ENCODE measurements at places on chromosomes 13 and 19.

DNA sequence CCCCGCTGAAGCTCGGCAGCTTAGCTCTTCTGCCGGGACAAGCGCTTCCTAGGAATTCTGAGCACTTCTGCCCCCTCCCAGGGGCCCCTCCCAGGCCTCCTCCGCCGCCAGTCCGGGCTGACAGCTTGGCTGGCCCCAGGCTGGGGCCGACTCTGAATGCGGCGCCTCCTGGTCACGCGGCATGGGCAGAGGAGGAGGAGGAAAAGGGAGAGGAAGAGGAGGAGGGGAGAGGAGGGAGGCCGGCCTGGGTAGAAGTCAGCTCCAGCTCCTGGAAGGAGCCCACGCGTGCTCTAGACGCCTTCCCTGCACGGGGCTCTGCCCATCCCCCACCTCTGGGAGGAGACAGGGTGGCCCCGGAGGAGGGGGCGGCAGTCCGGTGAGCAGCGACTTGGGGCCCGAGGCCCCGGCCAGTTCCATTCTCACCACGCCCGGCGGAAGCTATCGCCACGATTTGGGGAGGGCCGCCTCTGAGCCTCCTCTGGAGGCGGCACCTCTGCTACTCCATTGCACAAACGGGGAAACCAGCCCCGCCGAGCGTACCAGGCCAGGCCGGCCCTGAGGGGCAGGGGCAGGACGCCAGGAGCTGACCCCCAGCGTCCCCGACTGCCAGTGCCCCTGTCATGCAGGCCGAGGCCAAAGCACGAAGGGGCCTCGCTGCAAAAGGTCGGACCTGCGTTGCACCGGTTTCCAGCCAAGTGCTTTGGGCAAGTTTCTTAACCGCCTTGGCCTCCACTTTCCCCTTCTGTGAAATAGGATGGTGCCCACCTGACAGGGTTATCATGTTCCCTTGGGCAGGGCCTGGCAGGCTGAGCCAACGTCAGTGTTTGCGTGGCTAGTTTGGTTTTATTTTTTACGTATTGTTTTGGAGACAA lies 31.6 kb downstream of the CCNE1 start:
- peak; percentile 28 for DNase-seq

DNA sequence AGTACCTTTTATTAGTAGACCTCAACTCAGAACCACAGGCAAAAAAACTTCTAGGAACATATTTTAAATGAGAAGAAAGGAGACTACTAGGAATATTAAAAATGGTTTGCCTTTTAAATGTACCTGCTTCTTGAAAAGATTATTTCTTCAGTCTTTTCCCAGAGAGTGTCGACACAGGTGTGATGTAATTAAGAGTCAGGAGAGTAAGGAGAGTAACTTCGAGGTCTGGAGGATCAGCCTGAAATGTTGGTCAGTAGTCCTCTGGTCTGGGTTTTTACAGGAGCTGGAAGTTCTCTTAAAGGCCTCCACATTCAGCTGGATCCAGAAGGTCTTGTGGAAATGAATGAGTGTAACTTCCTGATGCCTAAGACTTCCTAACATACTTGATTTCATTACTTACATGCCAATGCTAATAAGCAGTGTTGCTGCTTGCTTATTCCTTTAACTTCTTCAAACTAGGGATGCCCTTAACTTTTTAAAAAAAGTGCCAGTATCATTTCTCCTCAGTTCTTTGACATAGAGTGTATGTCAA lies at the start of gene KCTD4:
Gene KCTD4, minus strand, starts transcription at position 345 of the 532 bp plus-strand sequence. CDS start 6,478 bp downstream, outside the sequence.
- peak; percentile 37 for DNase-seq

DNA sequence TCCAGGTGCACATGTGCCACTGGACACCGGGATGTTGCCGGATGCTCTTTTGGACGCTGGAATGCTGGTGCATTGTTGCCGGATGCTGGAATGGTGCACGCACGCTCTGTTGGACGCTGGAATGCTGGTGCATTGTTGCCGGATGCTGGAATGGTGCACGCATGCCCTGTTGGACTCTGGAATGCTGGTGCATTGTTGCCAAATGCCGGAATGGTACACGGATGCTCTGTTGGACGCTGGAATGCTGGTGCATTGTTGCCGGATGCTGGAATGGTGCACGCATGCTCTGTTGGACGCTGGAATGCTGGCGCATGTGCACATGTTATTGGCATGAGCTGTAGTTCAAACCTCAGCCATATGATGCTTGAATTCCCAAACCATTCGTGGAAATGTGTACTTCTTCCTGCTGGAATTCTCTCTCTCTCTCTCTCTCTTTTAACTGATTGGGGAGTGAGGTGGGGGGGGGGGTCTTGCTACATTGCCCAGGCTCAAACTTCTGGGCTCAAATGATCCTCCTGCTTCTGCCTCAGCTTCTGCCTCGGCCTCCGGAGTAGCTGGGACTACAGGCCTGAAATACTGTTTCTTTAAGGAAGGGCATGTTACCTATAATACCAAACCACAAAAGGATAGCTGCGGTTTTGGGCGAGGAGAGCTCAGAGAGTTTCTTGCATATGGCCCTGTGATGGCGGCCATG lies 1.2 kb upstream of the MCF2L start:
- DNase-seq = no peak

- no peak for DNase-seq
Measured at GRCh38 chr19:15144046-15144646, 36.9 kb downstream of the SYDE1 start.

DNA sequence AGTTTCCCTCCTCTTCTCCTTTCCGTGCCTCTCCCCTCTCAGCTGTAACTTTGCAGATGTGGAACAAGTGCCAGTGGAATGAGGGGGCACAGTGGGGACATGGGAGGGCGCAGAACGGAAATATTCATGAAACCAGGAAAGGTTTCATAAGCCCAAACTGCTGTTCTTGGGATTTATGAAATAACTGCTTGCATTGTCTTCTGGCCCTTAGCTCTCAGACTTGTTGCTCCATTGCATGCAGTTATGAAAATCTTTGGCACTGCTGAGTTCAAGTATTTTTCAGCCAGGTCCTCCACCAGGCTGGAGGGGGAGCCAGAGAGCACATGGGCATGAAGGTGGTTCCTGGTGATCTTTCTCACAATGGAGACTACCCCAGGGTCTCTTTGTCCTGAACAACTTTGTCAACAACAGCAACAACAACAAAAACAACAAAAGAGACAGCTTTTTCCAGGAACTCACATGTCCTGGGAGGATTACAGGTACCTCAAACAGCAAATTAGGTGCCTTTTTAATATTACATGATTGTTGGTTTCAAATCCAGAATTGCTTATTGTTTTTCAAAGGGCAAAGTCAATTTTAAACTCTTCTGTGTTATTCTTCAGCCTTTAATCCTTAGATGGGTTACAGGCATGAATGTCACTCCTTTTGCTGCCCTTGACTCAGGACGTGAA lies 1.5 kb downstream of the RGCC start:
- peak; percentile 55 for DNase-seq

DNA sequence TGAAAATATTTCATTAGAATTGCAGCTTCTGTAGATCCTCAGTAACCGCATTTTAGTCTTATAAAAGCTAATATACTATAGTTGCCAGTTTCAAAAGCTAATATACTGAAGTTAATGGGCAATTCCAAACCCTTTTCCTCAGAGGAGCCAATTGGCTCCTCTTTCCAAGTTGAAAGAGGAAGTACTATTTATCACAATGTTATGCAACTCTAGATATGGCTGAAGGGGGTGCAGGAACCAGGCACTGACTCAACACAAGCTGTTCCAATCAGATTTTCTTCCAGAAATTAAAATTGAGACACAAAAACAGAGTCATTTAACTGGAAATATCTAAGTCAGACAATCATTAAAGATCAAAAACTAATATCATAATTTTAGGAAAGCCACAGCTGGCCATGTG lies 258.9 kb downstream of the PCDH20 start:
- DNase-seq = no peak

GRCh38 chr19:45613926-45614725 lies 12.1 kb upstream of the GPR4 start:
- peak; percentile 87 for DNase-seq

DNA sequence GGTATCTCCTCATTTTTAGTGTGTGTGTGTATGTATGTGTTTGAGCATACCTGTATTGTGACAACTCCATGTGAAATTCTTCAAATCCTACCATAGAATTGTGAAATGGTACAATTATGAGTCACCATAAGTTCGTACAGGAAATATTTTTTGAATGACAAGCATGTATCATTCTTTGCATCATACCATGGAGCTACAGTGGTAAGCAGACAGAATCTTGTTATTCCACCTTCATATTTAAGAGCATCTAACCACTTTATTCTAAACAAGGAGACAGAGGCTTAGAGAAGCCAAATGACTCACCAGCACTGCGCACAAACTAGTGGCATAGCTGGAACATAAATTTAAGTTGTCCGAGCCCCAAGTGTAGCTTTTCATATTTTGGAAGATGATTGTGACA lies 4.5 kb upstream of the EPSTI1 start:
- peak; percentile 79 for DNase-seq

DNA sequence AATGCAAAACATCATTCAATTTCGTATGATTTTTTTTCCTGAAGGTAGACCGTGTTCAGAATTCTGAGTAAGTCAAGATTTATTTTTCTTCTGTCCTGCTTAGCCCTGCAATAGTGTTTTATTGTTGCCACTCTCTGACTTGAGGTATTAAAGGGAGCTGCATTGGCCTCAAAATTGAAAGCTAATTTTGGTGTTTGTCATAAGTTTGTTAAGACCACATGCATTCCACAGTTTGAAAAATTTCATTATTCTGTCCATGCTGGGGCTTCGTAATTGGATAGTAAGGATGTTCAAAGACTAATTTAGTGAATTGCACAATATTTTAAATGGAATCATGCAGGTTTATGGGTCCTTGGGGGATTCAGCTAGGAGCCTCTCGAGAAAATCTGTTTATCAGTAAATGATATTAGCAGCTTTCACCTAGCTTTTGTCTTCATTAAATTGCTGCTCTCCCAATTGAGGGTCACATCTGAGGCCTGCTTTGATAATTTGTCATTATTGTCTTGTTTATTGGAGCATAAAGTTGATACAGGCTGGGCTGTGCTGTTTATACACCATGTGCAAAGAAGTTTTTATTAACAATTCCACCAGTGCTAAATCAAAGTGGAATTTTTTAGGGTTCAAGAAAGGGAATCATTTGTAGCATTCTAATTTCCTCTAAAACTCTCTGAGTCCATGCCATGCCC lies 339.8 kb upstream of the OBI1 start:
- no peak for DNase-seq

GRCh38 chr19:28137772-28138171 lies 1075.2 kb downstream of the UQCRFS1 start:
- DNase-seq = no peak

DNA sequence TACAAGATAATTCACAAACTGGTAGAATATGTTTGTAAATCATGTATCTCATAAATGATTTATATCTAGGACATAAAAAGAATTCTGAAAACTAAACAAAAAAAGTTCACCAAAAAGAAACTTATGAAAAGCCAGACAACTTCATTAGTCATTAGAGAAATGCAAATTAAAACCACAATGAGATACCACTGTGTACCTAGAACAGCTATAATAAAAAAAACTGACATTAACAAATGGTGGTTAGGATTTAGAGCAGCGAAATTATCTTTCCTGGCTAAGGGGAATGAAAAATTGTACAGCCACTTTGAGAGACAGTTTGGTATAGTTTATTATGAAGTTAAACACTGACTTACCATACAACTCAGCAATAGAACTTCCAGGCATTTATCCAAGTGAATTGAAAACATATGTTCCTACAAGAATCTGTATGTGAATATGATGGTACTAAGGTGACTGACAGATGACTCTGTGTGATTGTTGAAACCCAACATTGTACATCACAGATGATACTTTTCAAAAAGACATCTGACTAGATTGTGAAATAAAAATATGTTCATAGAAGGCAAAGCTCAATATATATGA lies 41.8 kb downstream of the UGGT2 start:
- DNase-seq = peak; percentile 33

DNA sequence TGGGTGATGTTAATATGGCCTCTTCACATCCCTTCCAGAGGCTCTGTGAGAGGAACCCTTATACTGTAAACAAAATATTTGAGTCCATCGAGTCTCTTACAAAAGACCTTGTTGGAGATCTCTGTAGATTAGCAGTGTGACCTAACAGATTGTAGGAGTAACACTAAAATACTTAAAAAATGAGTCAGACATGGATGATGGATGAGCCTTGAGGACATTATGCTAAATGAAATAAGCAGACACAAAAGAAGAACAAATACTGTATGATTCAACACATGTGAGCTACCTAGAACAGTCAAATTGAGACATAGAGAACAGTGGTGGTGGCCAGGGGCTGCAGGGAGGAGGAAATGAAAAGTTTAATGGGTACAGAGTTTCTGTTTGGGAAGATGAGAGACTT lies 152.2 kb upstream of the UBL3 start:
- peak; percentile 89 for DNase-seq

DNA sequence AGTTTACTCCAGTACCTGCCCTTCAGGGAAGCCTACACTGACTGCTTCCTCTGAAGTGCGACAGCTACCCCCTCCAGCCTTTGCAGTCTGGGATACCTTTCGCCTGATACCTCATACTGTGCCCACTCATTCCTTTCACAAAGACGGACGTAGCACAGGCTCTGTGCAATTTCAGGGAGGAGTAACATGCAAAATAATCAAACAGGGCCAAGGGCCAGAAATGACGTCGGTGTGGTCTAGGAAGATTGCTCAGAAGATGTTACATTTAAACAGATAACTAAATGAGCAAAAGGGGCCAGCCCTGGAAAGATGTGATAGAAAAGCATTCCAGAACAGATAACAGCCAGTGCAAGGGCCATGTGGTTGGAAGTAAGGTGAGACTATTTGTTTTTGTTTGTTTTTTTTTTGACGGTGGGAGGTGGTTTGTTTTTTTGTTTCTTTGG lies 6.6 kb upstream of the DDX39A start:
- peak; percentile 65 for DNase-seq

DNA sequence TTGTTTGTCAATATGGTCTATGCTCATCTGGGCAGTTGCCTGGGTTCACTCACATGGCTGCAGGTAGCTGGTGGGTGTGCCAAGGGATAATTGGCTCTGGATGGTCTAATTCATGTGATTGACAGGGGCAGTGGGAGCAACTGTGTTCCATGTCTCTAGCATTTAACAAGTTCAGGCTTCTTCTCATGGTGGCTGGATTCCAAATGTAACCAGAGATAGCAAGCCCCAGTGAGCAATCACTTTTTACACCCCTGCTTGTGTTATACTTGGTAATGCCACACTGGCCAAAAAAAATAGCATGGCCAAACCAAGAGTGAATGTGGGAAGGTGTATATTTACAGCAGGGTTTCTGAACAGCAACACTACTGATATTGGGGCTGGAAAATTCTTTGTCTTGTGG lies 89.6 kb upstream of the TNFSF11 start:
- DNase-seq = peak; percentile 52
